Stimulated activated CD4-positive, alpha-beta T cell treated with anti-CD3 and anti-CD28 coated beads, TNF-alpha, amount 100 ng/mL, for 4 hours (primary cell): ENCODE measurements at places on chromosomes 5 and 9.
A peak's percentile ranks its signal among the peaks of the same experiment; 100 is the strongest.

DNA sequence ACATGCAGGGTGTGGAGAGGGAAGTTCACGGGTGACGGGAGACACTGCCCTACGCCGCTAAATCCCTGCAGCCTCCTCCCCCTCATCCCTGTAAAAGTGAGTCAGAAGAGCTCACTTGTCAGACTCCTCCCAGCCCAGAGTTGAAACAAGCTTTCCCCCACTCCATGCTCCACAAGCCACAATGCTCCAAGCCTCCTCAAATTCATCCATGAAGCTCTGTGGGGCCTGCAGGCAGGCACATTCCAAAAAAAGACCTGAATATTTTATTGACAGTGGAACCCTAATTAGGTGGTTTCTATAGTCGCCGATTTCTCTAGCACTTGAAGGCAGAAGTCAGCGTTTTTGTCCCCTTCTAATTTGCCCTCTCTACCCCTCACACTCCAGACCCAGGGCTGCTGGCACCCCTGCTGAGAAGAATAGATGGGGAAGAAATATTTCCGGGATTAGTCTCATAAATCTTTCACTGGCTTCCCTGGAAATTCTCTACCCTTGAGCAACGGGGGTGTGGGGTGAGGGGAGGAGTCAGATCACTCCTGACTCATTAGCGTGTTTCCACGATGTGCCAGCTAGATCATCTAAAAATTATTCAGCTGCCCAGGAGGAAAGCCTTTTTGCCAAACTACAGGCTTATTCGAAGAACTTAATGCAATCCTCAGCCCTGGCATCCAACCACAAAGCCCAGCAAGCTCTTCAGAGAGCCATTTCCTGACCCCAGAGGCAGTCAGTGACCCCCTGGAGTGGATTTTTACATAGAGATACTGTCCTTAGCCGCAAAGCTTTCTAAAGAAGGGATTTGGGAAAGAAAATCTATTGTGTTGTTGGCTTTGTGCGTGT lies 97.1 kb downstream of the ENC1 start:
- DNase-seq = no peak

DNA sequence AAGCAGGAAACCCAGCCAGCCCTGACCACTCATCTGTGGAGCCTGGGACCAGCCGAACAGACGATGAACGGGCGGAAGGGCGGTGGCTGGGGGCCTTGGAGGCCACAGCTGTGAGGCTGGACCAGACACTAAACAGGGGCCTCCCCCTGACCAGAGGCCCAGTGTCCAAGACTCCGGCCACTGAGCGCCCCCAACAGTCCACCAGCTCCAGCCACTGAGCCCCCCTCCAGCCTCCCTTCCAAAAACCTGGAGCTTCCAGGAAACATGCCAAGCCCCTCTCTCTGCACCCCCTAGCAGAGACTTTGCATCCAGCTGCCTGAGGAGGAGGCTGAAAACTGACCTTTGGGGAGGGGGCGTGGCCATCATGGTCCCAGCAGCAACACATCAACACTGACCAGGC lies 23.2 kb downstream of the CNTFR start:
- no peak for DNase-seq

GRCh38 chr9:131266266-131267229 lies 9.8 kb downstream of the FAM78A start:
- no peak for DNase-seq

- no peak for DNase-seq
Observed at GRCh38 chr5:50564079-50564478, 102.4 kb upstream of the PARP8 start.

- no peak for DNase-seq
Observed at GRCh38 chr5:150302301-150303069, at the start of gene ARSI. Gene ARSI, minus strand, starts transcription at chr5:150302905. Its CDS starts 532 bp downstream, at chr5:150302373.

DNA sequence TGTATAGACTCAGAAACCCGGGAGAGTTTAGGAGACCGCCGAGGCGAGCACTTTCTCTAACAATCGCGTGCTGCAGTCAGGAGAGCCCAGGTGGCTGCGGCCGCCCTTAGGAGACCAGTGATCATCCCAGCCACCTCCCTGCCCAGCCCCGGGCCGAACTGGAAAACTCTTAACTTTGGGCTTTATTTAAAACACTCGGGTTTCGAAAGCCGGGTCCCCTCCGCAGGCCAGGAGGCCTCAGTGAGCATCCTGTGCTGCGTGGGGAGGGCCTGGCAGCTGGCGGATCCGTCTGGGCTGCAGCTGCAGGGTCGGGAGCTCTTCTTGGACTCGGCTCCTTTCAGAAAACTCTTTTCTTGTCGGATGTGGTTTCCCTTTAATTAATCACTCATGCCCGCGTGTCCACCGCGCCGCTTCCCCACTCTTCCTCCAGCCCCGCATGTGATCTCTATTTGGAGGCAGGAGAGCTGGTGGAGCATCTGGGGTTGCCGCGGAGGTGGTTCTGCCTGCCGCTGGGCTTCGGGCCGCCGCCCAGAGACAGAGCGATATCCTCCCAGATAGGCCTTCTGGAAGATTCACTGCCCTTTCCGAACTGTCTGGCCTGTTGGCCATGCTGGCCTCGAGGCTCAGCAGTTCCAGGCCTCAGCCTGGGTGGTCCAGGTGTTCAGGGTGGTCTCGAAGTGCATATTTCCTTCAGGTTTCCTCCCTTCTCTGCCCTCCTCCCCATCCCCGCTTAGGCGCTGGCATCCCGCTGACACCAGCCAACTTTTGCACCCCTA lies 59.5 kb downstream of the TMEM174 start:
- DNase-seq = no peak

DNA sequence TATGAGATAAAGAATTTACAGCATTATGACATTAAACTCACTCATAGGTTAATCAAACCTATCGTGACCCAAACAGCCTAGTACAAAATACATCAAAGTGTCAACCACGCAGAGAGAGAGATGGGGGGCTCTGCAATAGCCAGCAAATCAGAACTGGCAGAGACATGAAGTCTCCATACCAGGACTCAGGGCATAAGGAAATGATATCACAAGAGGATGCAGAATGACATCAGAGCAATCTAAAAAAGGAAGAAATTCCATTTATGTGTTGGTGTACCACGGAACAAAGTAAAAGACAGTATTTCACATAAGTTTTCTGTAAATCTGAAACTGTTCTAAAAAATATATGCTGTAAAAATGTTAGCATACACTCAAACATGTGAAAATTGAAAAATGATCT lies 24.6 kb downstream of the BICD2 start:
- DNase-seq = no peak

DNA sequence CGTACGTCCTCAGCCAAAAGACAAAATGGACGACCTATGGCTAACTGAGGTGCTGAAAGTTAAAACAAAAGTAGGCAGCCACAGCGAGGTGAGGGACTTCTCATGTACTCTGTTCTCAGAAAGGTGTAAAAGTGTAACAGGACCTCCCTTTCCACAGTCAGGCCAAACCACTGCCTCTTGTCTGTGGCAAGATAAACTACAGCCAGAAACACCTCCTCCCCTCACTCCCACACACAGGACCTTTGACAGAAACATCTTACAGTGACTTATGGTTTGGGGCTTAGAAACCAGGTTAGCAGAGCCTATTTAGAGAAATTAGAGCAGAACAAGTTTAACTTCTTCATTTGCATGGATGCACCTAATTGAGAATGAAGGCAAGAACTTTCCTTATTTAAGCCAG lies 499.1 kb upstream of the GRIN3A start:
- no peak for DNase-seq

DNA sequence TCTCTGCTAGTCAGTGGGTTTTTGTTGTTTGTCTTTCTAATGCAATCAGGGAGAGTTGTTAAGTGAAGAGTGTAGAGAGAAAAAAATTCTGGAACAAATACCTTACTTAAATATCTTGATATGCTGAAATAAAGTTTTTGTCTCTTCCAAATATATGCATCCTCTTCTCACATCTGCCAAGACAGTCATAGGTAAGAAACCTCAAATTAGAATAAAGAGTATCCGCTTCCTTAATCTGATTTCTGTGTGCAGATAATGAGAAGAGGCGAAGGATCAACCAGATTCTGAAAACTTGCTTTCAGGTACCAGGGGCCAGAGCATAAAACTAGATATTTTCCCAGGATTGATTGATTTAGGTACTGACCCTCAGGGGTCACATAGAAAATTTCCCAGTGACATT lies 11.3 kb upstream of the IL6ST start:
- no peak for DNase-seq

GRCh38 chr9:72365525-72366256 lies 683 bp upstream of the ZFAND5 start:
- peak; percentile 32 for DNase-seq

DNA sequence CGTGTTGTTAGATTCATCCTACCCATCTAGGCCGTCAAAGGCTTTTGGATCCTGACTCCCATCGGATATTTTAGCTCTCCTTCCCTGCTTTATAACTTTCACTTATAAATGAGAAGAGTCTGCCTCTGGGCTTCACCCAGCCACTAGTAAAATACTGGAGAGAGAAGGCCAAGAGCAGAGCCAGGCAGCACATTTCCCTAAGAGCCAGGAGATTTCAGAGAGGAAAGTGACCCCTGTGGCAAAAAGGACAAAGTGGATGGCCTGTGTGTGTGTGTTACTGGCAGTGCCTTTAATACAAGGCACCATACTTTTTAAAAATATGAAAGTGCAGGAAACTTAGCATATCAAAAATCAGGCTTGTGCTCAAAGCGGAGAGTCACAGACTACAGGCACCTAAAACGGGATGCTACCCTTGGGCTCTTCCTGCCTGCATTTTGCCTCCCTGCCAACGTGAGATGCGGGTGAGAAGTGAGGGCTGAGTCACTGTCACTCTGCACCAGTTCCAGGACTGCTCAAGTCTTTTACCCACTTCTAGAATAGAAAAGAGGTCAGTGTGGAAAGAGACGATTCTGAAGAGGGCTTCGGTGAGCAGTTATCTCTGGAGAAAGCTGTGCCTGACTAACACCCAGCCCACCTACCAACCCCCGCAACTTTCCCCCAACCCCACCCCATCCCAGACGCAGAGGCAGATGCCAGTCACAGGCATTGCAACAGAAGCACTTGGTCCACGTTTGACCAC lies 15.9 kb downstream of the NFIL3 start:
- no peak for DNase-seq

GRCh38 chr5:81151546-81151945 lies 81.6 kb upstream of the CKMT2 start:
- DNase-seq = no peak

DNA sequence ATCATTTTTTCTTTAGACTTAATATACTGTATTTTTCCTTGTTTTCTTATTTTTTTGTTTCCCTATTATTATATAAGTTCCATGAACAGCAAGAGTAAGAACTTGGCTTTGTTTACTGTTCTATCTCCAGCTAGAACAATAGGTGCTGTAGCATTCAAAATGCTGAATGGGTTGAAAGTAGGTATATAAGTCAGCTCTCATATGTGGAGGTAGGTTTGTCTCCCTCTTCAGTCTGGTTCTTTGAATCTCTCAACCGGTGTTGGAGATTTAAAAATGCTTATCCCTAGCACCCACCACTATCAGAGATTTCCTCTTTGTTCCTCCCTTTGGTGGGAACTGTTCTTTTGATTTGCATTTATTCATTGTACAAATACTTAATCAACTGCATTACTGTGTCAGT lies 87.5 kb upstream of the FSD1L start:
- DNase-seq = no peak

GRCh38 chr5:57779383-57780223 lies 297.0 kb upstream of the ACTBL2 start:
- DNase-seq = no peak

- no peak for DNase-seq
Observed at GRCh38 chr5:153594785-153595184, 104.3 kb downstream of the GRIA1 start.

DNA sequence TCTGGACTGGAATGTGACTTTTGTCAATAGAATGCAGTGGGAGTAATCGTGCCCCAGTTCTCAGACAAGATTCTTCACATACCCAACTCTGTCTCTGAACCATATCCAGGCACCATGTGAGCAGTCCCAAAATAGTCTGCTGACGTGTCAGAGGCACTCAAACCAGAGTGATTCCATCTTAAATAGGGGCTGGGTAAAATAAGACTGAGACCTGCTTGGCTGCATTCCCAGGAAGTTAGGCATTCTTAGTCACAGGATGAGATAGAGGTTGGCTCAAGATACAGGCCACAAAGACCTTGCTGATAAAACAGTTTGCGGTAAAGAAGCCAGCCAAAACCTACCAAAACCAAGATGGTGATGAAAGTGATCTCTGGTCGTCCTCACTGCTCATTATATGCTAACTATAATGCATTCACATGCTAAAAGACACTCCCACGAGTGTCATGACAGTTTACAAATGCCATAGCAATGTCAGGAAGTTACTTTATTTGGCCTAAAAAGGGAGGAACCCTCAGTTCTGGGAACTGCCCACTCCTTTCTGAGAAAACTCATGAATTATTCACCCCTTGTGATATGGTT lies 16.9 kb upstream of the PLCXD3 start:
- no peak for DNase-seq

- no peak for DNase-seq
Observed at GRCh38 chr9:90175865-90176264, 466.8 kb downstream of the DIRAS2 start.

DNA sequence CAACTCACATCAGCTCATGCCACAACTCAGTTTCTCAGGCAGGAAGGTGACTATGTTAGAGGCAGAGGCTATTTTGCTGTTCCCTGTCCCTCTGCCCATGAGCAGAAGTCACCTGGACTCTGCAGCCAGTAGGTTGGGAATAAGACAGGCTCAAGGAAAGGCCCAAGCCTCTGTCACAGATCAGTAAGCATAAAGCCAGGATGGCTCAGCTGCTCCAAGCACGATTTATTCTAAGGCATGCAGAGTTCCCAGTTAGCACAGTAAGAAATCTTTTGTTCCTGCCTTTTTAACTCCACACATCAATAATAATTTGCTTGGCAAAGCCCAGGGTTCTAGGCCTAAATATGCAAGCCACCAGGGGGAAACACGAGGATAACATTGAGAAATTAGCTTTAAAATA lies 249.0 kb upstream of the ADRA1B start:
- no peak for DNase-seq

DNA sequence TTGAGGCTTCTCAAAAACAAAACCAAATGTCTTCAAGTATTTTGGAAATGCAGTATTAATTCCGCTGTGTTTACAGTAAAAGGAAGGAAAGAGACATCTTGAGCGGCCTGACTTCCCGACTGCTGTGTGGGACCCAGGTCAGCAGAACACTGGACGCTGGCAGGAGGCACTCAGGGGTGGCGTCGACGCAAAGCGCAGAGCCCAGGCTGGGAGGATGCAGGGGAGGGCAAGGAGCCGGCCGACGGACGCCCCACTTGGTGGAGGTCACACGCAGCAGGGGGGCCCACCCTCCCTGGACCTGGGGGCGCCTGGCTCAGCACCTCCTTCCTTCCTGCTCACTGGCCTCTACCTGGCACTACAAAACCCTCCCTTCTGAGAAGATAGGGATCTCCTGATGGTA lies 19.7 kb downstream of the SLC12A7 start:
- no peak for DNase-seq

DNA sequence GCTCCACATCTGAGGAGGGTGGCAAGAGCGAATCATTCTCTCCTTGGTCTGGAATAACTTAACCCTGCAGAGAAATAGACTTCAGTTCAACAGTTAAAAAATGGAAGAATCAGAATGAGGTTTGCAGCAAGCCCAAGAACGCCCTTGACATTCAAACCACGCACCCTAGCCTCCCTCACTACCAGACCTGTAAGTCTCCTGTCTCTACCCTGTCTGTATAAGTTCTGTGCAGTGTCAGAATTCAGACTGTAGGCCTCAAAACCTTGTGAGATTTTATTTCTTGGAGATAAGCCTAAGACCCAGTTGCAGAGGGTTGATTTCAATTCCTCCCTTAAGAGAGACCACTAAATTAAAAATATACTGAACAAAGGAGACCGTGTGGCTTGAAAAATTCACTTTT lies 35.8 kb upstream of the PLPP1 start:
- DNase-seq = no peak
